ENCODE measurements at places on chromosomes 11 and 22. TPM values are rescaled to one million over a fixed set of nuclear protein-coding genes. Genes with fewer than 3 reads are reported as not detected.

IL18 gene
- 0.36 TPM for total RNA-seq

DNA sequence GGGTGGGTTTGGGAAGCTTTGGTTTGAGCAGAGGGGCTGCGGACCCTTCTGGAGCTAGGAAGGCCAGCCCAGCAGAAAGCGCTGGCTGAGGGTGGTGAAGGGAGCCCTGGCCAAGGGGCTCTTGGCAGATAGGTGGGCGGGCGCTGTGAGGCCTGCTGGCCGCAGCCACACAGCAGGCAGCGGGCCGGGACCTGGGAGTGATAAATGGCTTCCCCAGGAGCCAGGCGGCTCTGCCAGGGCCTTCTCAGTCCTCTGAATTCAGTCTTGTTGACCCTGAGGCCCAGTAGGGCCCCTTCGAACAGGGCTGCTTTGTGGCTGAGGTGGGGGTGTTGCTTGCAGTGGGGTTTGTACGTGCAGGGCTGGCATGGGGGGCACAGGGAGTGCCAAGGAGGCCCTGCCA is 33.4 kb upstream of the H19 start:
- DNase-seq = no peak

DNA sequence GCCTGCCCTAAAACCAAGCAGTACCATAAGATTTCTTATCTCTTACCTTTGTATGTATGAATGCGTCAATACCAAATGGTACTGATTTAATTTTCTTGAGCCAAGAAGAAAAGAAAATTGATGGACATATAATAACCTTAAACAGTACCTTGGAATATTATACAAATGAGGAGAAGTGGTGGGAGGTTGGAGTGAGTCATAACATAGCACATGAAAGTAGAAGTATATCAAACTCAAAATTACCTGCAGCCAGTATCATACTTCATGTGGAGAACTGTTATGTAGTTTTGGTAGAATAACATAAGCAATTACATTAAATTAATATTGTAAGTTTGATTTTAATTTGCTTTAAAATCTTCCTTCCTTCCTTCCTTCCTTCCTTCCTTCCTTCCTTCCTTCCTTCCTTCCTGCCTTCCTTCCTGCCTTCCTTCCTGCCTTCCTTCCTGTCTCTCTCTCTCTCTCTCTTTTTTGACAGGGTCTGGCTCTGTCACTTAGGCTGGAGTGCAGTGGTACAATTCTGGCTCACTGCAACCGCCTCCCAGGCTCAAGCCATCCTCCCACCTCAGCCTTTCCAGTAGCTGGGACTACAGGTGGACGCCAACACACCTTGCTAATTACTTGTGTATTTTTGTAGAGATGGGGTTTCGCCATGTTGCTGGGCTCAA is 460.9 kb upstream of the CCDC90B start:
- DNase-seq = no peak

DNA sequence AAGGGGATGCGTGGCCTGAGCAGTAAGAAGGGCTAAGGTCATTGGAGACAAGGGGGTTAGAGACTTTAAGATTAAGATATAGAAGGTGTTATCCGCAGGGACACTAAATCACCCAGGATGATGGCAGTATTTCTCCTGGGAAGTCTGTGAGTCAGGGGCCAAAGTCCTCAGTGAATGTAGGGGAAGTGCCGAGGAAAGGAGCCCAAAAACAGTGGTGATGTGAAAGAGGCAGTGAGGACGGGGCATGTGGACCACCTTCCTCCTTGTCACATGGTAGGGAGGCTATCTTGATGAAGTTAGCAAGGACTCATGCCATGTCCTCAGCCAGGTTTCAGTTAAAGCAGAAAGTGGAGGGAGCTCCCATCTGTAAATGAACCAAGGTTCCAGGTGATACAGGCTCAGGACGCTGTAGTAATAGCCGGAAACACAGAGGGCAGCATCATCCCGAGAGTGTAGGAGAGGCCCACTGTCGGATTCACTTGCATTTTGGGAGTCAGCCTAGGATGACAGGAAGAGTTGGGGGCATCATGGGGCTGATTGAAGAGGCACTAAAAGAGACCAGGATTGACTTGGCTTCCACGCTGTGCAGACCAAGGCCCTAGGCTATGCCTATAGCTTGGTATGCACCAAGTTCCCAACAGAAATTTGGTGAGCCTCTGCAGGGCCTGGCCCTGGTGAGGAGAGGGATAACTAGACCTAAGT is 33.5 kb downstream of the WEE1 start:
- no peak for DNase-seq

DNA sequence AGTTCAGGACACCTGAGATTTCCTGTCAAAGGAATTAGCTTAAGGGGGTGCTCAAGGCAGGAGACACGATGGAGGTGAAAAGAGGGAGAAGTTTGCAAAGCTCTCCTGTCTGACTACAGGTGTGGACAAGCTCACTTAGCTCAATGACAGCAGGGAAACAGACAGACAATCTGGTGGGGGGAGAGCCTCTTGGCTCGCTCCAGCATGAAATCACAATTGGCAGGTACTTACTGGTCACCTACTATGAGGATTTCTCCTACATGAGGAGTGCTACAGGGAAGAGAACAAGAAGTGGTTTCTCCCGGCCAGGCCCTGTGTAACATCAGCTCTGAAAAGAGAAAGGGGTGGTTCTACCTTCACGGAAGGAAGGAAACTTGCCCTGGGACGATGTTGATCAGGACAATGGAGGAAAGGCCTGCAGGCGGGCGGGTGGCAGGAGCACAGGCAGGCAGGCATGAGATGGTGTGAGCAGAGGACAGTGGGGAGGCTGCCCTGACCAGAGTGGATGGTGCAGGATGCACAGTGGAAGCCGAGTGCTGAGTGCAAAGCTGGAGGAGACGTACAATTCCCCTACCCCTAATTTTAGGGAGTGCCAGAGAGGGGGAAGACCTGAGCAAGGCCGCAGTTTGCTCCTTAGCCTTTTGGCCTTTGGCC is 57.9 kb upstream of the CRTAM start:
- peak; percentile 87 for DNase-seq

DNA sequence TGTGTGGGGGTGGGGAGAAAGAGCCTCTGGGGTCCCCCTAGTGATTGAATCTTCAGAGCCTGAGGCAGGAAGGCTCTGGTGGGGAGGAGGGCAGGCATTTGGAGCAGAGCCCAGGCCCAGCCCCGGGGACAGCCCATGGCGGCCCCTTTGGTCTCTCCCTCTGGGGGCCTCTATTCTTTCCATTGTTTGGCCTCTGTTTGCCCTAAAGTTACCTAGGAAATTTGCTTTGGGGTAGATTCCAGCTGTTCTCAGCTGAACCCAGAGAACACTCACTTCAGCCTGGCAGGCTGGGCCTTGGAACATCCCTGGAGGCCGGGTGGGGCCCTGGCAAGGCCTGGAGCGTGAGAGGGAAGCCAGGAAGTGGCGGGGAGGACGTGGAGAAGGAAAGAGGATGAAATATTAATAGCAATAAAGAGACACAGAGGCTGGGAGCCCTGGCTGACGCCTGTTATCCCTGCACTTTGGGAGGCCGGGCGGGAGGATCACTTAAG is 22.9 kb upstream of the A4GALT start:
- no peak for DNase-seq

GRCh38 chr11:28739489-28740280 is 631.5 kb downstream of the METTL15 start:
- DNase-seq = no peak

DNA sequence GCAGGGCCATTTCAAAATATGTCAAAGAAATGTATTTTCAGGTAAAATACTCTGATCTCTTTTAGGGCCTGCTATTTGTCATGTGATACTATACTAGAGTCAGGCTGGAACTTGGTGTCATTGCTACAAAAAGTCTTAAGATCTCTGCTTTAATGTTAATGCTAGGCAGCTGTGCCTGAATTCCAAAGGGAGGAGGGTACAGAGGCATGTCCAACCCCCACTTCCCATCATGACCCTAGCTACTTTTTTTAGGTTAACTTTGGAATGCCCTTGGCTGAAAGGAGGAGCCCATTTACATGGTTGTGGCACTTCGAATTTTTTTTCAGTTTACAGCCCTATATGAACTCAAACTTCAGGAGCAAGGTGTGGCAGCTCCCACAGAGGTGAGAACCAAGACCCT is 58.1 kb downstream of the OSBP2 start:
- DNase-seq = no peak

GRCh38 chr11:84345027-84345426 is 1058.9 kb upstream of the CCDC90B start:
- no peak for DNase-seq

DNA sequence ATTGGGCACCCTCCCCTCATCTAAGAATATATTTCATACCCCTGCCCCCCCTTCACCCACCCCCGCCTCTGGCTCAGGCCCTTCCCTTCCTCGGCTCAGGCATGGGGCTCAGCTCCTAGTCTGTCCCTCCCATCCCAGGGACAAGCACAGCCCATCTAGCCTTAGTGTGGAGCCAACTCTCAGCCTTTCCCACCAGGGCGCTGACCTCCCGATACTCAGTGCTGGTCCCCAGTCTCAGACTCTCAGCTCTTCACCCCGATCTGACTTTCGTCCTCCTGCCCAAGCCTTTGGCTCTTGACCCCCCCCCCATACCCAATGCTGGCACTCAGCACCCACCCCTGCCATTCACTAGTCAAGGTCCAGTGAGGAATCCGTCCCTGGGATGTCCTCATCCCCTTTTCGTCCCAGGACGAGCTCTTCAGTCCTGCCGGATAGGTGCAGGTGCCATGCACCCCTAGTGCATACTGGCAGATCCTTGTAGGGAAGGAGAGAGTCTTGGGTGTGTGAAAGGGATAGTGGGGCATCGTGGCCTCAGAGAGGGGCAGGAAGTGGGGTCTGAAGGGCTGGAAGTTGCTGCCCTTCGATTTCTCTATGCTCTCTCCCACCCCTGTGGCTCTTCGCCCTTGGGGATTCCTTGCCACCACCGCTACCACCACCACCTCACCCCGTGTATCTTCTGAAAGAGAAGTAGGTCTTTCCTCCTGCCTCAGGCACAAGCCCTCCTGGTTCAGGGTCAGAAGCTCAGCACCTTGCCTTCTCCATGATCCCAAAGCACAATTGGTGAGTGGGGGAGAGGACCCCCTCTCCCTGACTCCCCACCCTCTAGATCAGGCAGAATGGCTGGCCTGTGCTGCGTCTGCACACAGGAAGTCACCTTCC is 2.4 kb downstream of the TPBGL start:
- no peak for DNase-seq

DNA sequence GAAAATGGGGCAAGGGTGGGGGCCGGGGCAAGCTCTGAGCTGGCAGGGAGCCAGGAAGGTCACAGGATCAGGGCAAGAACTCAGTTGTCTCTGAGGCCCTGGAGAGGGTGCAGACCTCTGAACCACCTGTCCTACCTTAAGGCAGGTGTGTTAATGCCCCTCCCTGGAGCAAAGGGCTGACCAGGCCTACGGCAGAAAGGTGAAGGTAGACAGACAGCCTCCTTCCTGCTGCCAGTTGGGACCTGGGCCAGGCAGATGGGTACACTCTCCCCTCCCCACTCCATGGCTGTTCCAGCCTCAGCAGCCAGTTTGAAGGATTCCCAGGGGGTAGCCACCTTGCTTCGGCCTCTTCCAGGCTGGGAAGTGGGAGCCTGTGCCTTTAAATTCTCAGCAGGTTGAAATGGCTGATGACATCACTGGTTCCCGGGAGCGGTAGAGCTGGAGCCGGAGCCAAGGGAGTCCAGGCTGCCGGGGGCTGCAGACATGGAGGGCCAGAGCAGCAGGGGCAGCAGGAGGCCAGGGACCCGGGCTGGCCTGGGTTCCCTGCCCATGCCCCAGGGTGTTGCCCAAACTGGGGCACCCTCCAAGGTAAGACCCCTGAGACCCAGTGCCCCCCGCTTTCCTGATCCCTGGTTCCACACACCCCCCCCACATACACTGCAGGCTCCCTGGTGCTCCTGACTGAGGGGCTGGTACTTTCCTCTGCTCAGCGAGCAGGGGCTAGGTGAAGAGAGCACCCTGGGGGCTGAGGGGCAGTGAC is at the start of gene INPP5J:
Gene INPP5J, plus strand, starts transcription at position 435 of the 760 bp plus-strand sequence. Its CDS starts 49 bp downstream, at position 484.
- peak; percentile 94 for DNase-seq

- no peak for DNase-seq
Measured at GRCh38 chr22:45179276-45180049, 15.7 kb downstream of the NUP50 start.

Data from cerebellum (tissue), 4 donors.